ENCODE measurements at places on chromosomes 12 and 14.
A peak's percentile ranks its signal among the peaks of the same experiment; 100 is the strongest.

GRCh38 chr12:57381693-57382220 lies 49.1 kb downstream of the R3HDM2 start:
- no peak for DNase-seq

DNA sequence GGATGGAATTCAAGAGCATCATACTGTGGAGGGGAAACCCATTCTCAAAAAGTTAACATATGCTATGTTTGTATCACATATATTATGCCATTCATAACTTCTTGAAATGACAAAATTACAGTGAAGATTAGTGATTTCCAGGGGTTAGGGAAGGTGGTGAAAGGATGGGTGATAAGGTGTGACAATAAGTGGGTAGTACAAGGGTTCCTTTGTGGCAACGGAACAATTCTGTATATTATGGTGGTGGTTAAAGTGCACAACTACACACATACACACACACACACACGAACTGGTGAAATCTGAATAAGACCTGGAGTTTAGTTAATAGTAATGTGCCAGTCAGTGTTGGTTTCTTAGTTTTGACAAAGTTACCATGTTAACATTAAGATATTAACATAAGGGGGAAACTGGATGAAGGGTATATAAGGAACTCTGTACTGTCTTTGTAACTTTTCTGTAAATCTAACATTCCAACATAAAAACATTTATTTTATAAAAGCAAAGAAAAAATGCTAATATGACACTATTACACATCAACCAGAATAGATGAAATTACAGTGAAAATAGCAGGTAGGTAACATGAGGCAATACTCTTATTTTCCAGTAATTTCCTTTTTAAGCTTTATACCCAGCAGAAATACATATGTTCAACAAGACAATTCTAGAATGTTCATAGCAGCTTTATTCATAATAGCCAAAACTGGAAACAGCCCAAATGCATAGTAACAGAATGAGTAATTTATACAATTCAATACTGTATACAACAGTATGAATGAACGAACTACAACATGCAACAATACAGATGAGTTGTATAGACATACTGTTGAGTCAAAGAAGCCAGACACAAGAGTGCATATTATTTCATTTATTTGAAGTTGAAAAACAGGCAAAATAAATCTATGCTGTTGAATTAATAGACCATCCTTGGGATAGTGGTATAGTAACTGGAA lies 44.0 kb upstream of the OR5AU1 start:
- DNase-seq: no peak

- DNase-seq: peak; percentile 98
Observed at GRCh38 chr12:6873094-6874014, at the start of gene SPSB2. TSS of gene SPSB2 (minus strand) at chr12:6873303. CDS start at chr12:6872901, 402 bp downstream.

DNA sequence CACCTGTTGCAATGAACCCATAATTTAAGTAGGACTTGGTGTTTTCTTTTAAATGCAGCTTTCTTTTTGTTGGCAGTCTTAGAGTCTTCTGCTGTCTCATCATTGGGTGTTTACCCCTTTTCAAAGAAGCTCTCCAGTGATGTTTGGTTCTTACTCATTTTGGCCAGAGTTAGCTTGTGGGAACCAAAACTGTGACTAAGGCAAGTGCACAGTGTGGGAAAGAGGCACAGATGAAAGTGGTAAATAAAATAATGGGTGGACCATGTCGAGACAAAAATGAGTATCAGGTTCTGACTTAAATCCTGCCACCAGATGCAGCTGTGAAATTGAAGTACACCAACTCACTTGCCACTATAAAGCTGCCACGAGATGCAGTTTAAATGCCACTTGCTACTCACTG lies 615.4 kb upstream of the MIS18BP1 start:
- peak; percentile 1 for DNase-seq

GRCh38 chr12:94575645-94576403 lies 74.5 kb downstream of the TMCC3 start:
- no peak for DNase-seq

DNA sequence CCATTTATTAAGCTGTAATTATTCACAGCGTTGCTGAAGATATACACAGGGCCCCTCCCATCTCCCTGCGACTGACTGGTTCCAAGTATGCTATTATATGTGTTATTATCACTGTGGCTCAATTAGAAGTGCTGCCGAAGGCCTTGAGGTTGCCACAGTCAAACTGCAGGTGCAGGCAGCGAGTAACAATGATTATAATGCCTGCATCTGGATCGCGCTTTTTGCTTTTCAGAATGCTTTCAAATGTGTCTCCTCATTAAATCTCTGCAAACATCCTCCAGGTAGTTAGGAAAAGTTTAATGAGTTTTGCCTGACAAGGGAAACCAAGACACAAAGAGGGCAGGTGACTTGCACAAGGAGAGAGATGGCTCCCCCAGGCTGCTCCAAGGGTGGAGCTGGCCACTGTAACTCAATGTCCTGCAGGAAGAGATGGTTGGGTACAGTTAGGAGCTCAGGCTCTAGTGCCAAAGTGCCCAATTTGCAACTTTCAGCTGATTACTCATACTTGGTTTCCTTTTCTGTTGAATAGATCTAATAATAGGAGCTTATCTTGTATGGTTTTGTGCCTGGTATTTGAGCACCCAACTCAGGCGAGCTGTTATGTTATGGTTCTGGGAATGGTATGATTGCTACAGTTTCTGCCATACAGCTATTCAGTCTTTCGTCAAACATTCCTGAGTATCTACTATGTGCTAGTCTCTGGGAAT lies 1.7 kb upstream of the SYNE3 start:
- peak; percentile 60 for DNase-seq

GRCh38 chr14:39015360-39015961 lies 87.6 kb downstream of the SEC23A start:
- DNase-seq: peak; percentile 26

GRCh38 chr12:810671-811415 lies 58.5 kb downstream of the WNK1 start:
- peak; percentile 91 for DNase-seq

- DNase-seq: no peak
Observed at GRCh38 chr12:56145217-56145616, 7.2 kb upstream of the MYL6B start.

- DNase-seq: peak; percentile 14
Observed at GRCh38 chr14:90381999-90382451, 14.8 kb upstream of the CALM1 start.

DNA sequence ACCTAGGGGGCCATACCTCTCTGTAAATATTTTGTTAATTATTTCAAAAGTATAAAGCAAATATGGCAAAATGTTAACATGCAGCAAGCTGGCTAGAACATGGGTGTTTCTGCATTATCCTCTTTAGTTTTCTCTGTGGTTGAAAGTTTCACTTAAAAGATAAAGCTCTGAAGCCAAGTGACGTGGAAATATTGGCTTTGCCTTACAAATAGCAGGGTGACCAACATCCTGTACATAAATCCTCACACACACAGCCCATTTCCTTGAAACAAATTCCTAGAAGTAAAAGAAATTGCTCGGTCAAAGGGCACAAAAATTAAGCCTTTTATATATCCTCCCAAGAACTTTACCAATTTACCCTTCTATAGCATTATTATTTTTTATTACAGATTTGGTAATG lies 10.6 kb upstream of the VWF start:
- no peak for DNase-seq

DNA sequence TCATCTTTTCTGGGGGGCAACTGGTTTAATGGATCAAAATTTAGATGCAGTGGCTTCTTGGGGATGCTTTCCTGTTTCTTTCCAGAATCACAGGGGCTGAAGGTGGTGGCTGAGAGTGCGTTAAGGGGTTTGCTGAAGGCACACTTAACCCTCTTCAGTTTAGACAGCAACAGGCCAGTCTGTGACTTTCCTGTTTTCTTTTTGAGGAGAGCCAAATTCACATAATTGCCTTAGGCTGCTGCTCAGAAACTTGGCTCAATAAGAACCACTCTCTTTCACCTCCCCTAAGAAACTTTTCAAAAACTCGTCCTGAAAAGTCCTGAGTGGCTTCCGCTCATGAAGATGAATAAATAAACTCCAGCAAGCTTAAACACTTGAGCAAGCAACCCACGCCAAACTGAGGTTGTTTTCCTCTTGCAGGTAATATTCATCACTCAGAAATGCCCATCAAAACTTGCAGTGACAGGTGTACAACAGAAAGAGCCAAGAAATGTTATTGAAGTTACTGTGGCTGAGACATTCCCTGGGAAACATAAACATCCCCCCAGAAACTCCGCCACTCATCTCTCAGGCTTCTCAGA lies 510.4 kb downstream of the TMEM132D start:
- no peak for DNase-seq

- DNase-seq: no peak
Observed at GRCh38 chr12:95439461-95440230, 34.3 kb upstream of the METAP2 start.

GRCh38 chr12:111453071-111453989 lies 47.6 kb downstream of the SH2B3 start:
- DNase-seq: no peak

DNA sequence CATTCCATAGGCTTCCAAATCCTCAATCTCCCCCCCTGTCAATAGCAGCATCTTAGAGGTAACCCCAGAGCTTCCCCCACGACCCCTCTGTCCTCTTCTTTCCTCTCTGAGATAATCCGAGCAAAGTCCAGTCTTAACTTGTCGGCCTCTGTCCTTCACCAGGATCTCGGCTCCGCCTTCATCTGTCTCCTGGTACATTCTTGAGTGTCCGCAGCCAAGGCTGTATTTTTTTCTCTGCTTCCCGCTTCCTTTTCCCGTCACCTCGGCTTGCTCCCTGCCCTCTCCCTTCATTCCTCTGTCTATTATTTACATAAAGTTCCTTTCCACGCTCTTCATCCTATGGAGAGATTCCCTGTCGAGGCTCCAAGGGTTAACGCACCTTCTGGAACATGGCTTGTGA lies 153.9 kb upstream of the GSC start:
- DNase-seq: no peak

DNA sequence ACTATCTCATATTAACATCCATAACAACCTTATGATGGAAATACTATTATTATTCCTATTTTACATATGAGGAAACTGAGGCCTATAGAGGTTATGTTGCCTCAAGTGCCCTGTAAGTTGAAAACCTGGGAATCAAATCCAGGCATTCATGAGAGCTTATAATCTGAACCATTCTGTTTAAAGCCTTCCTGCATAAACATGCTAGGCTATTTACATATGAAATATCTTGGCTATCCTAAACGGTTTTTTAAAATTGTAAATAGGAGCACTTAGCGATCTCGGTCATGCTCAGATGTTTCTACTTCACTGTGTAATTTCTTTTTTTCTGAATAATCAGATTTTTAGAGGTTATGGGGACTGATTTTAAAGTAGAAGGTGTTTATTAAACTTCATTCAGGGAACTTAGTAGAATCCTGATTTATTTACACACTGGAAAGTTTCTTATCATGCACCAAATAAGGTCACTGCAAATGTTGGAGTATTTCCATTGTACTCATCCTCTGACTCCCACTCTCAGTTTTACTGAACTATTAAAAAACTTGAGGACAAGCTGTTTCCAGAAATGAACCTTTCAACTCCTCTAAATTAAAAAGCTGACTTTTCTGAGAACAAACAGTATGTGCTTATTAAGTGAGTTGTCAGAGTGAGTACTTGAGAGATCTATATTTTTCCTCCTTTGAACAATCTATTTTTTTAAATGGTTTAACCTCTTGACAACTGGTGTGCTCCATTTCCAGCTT lies 141.7 kb downstream of the PIK3C2G start:
- no peak for DNase-seq

DNA sequence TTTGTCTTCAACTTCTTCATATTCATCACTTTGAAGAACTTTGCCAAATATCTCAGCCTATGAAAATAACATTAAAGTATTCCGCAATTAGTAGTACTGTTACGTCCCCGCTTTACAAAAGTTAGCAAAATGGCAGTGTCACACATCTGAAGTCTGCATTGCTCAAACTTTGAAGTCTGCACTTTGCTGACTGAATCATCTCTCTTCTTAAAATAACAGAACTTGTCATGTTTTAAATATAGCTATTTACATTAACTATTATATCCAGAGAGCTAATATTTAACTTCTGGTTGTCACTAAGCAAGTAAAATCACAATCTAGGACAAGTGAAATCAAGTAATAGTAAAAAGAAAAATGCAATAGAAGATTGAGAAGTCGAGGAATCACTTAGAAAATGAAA lies 34.5 kb downstream of the IPO8 start:
- DNase-seq: no peak

DNA sequence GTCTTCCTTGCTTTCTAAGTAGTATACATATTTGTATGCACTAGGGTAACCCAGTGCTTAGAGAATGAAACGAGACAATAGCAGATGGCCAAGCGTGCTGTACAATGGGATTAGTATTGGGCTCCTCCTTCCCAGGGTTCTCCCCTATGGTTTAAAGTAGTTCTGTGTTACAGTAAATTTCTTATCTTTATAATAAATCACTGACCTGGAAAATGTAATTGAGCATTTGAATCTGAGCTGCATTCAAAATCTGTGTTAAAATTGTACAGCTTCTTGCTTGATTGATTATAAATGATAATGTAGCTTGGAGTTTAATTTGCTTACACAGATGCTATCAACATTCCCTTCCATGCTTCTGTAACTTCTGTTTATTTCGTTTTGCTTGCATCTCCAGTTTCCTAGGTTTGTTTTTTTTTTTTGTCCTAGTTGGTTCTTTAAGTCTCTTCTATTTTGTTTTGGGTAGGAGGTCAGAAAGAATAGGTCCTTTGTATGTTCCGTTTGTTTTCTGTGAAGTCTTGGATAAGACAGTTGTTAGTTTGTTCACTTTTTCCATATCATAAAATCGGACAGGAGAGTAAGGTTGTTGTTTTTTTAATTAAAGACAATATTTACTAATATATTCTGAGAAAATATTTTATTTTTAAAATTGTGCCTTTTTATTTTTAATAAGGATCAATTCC lies 171.2 kb downstream of the ERC1 start:
- DNase-seq: no peak

GRCh38 chr12:110537605-110538409 lies 35.7 kb downstream of the RAD9B start:
- DNase-seq: no peak

- DNase-seq: no peak
Observed at GRCh38 chr14:68649476-68650189, 143.2 kb downstream of the ZFP36L1 start.

DNA sequence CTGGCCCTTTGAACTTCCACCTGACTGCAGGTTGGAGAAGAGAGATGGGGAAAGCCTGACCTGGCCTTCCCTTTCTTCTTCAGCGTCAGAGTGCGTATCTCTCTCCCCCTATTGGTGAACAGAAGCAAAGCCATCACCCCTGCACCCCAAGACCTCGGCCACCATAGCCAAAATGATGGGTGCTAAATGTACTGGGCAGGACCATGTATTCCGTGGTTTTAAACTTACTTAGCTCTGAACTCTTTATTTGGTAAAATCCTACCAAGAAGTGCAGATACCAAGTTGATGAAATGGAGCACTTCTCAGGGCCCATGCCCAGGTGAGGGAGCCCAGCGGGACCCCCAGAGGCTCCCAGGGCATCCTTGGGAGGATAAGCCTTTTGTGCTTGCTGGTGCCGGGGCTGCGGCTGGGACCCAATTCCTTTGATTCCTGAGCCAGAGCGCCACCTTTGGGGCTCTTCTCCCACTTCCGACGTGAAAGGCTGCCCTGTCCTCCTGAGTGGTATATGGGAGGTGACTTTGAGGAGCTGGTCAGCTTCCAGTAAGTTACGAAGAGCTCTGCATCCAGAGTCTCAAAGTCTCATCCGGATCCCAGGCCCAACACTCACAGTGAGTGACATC lies 9.4 kb downstream of the CCND2 start:
- no peak for DNase-seq

GRCh38 chr12:34356233-34356987 lies 334.1 kb downstream of the ALG10 start:
- DNase-seq: no peak
